ENCODE measurements at places on chromosomes 3 and 15. TPM values are rescaled to one million over a fixed set of nuclear protein-coding genes. Genes with fewer than 3 reads are reported as not detected.

GABRB3 gene
- total RNA-seq = 7.9 TPM

SLC51A gene
- total RNA-seq = not detected

RYR3 gene
- not detected for total RNA-seq

REC114 gene
- total RNA-seq = not detected

EXOG gene
- 16.1 TPM for total RNA-seq

ATXN7 gene
- 12.9 TPM for total RNA-seq

EXD1 gene
- total RNA-seq = not detected

GASK1A gene
- not detected for total RNA-seq

LRRC2 gene
- total RNA-seq = 0.37 TPM

ZBTB47 gene
- total RNA-seq = 15.3 TPM

AMT gene
- total RNA-seq = 1.8 TPM

TMEM108 gene
- total RNA-seq = 0.45 TPM

LRRN1 gene
- total RNA-seq = not detected

ANKRD28 gene
- total RNA-seq = 136 TPM

XCR1 gene
- total RNA-seq = not detected

Data from A375 (cell line).